ENCODE measurements at places on chromosomes 1 and 21. TPM values are rescaled to one million over a fixed set of nuclear protein-coding genes. Genes with fewer than 3 reads are reported as not detected.

Gene KRTAP12-3
- polyA plus RNA-seq = not detected

Gene WNT2B
- polyA plus RNA-seq = 6.3 TPM

Gene NHLH1
- 0.16 TPM for polyA plus RNA-seq

Gene TRNP1
- polyA plus RNA-seq = 2.9 TPM

Gene NR5A2
- polyA plus RNA-seq = 8.9 TPM

Gene IFI44
- polyA plus RNA-seq = 71.4 TPM

Gene SLC25A44
- polyA plus RNA-seq = 15.4 TPM

Gene IGSF3
- polyA plus RNA-seq = 42.6 TPM
